ENCODE measurements at places on chromosomes 5 and 9.

GRCh38 chr9:129166623-129167557 is 11.2 kb downstream of the IER5L start:
- no peak for DNase-seq

DNA sequence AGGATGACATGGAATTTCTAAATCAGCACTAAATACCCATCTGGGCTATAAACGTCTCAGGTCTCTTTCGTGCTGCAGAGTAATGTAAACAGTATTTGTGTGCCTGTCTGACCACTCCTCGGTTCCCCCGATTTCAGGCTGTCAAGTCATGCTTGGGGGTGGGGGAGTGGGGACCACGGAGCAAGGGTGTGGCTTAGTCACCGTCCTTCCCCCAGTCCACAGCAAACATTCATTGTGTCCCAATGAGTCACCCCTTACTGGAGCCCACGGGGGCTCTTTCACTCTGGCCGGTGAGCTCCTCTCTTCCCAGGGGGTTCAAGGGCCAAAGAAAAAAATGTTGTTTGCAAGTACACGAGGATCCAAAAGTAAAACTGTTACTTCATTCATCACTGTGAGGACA is 72.4 kb upstream of the ICE1 start:
- DNase-seq: no peak

- no peak for DNase-seq
These were observed 14.1 kb upstream of the LRRC19 start for GRCh38 chr9:27019589-27019988.

DNA sequence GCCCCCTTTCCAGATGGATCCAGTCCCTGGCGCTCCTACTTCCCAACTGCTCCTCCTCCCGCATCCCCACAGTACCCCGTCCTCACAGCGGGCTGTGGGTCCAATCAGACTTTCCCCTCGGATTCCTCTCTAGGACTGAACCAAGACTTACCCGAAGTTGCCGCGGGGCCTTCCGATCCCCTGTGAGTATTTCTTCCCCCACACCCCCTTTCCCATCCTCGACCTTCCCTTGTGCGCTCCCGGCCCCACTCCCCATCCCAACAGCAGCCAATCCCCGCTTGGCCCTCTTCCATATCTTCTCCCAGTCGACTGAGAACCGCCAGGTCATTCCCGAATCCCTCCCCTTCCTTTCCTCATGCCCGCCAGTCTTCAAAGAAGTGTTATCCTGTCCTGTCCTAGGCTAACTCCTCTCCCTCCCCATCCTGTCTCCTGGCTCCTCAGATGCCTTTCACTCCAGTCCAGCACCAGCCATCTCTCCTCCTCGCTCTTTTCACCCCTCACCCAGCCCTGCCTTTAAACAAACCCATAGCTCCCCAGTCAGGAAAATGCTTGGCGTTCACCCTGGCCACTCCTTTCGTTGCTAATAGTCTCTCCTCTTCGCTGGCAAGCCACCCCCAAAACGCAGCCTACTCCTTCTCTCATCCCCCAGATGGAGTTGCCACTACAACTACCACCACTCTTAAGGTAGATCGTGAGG is 646 bp downstream of the SWI5 start:
- DNase-seq: no peak

GRCh38 chr5:76290321-76290757 is 112.7 kb upstream of the IQGAP2 start:
- DNase-seq: no peak

DNA sequence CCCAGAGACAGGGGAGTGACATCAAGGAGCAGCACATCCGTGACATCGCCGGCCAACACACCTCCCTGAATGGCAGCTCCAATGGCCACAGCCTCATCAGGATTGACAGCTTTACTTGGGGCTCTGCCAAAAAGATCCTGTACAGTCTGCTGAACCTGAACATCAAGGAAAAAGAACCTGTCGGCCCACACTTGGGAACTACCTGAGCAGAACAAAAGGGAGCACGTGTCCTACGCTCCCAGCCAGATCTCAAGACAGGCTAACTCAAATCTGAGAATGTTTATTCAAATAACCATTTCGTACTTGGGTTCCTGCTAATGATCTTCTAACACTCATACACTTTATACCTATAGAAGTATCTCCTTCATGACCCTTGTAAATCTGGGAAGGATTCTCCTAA is 15.3 kb downstream of the HSPA9 start:
- DNase-seq: no peak

- DNase-seq: no peak
These were observed 197.6 kb downstream of the NR3C1 start for GRCh38 chr5:143205883-143206195.

DNA sequence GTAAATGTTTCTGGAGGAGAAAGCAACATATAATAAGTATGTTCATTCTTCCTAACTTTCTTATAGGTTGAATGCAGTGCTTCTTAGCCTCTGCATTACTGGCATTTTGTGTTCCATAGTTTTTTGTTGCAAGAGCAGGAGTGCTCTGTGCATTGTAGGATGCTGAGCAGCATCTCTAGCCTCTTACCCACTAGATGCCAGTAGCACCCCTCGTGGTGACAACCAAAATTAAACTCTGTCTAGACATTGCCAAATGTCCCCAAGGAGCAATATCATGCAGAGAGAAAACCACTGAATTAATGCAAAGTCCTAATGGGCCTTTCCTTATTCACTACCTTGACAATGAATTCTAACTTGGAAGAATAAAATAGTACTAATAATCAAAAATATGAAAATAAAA is 147.0 kb downstream of the GLIS3 start:
- no peak for DNase-seq

DNA sequence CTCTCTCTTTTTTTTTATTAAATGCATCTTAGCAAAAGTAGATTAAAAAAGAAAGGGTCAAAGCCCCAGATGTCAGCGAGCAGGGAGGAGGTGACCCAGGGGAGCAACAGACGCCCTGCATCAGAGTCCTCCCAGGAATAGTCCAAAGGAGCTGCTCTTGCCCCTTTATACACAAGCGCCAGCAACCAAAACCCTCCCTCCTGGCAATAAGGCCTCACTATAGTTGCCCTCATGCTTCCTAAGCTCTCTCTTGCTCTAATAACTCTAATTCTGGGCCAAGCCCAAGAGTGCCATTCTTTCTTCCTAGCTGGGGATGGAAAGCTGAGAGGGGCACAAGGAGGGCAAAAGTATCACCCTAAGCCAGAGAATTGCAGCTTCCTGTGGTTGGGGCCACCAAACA is 26.3 kb downstream of the PCDHGC5 start:
- DNase-seq: no peak

GRCh38 chr9:128087262-128087661 is 19.2 kb downstream of the SLC25A25 start:
- no peak for DNase-seq

DNA sequence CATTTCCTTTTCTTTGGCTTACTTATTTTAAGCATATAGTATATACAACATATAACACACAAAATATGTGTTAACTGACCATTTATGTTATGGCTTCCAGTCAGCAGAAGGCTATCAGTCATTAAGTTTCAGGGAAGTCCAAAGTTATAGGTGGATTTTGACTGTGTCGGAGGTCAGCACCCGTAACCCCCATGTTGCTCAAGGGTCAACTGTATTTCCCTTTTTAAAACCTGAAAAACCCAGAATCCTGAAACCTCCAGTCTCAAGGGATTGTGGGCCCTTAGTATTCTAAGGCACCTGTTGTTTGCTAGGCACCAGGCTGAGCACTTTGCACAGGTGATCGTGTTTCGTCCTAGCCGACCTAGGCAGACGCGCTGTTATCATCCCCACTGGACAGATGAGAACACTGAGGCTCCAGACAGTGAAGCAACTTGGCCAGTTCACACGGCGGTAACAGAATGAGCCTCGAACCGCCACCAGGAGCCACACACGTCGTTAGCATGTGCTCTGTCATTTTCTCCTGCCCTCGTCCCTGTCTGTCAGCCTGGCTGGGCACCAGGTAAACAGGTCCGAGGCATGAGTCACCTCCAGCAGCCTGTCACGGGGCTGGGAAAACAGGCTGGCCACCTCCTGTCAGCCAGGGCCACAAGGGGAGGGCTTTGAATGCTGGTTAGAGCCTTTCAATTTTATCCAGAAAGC is 39.9 kb downstream of the DUSP1 start:
- no peak for DNase-seq

GRCh38 chr9:70693186-70693585 is 278.7 kb upstream of the KLF9 start:
- DNase-seq: no peak

DNA sequence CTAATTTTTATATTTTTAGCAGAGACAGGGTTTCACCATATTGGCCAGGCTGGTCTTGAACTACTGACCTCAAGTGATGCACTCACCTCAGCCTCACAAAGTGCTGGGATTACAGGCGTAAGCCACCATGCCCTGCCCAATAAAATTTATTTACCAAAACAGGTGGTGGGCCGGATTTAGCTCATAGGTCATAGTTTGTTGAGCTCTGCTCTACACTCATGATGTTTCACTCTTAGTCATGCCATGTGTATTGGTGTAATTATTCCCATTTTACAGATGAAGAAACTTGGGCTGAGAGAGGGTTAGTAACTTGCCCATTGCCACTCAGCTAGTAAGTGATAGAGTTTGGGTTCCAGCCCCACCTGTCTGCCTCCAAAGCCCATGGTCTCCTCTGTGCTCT is 93.1 kb upstream of the WWC1 start:
- no peak for DNase-seq

GRCh38 chr5:11148810-11149539 is 387.9 kb upstream of the DAP start:
- DNase-seq: no peak

DNA sequence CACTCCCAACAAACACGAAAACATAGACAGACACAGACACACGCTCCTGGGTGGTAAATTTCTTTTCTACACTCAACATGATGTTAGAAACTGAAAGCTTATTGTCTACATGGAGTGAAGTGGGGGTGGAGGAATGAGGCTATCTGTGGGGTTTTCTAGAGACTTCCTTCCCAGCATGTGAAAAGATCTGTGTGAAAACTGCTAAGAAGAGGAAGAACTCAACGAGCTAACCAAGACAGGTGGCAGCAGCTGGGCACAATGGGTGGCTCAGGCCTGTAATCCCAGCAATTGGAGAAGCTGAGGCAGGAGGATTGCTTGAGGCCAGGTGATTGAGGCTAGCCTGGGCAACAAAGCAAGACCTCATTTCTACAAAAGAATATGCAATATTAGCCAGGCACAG is 7.6 kb downstream of the FYB1 start:
- DNase-seq: no peak

GRCh38 chr5:86997516-86997915 is 270.2 kb upstream of the RASA1 start:
- DNase-seq: no peak

DNA sequence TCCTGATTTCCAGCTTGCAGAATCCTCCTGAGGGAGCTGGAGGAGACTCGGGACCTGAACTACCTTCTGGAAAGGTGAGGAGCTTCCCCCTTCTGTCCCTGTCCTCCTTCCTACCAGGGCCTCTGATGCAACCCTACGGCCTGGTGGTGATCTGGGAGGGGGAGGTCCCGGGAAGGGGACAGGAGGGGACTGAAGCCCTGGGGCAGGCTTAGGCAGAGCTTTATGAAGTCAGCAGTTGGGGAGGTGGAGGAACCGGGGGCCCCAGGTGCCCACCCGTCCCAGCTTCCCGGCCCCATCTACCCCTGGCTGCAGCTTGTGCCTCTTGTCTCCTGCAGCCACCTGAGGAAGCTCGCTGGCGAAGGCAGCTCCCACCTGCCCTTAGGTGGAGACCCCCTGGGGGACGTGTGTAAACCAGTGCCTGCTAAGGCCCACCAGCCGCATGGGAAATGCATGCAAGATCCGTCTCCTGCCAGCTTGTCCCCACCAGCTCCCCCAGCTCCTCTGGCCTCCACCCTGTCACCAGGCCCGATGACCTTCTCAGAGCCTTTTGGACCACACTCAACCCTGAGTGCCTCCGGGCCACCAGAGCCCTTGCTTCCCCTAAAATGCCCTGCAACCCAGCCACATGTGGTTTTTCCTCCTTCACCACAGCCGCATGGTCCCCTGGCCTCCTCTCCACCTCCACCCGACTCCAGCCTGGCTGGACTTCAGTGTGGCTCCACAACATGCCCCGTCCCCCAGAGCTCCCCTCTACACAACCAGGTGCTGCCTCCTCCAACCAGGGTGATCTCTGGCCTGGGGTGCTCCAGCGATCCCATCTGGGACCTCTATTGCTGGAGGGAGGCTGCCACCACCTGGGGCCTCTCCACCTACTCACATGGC is 2.1 kb downstream of the SPATA31E1 start:
- no peak for DNase-seq

GRCh38 chr9:100459963-100460362 is 13.0 kb upstream of the TMEFF1 start:
- no peak for DNase-seq

- no peak for DNase-seq
These were observed 144.7 kb downstream of the SAXO1 start for GRCh38 chr9:18888290-18888689.

- no peak for DNase-seq
These were observed 296.6 kb upstream of the FBXL7 start for GRCh38 chr5:15203376-15203775.

- DNase-seq: no peak
These were observed 8.1 kb upstream of the ARSB start for GRCh38 chr5:78993165-78993564.

DNA sequence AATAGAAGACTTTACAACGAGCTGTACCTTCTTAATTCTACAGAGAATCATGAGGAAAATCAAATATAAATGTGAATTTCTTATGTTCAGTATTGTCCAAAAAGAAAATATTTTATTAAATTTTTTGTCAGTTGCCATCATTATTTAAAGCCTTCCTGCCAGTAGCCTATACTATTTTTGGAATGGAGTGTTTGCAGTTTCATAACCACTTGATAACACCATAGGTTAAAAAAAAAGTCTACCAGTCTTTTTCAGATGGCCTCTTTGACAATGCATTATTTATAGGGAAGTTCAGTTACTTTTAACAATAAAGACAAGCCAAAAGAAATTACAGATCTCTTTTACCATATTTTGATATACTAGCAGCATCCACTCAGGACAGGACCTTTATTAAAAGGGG is 80.3 kb upstream of the CCDC152 start:
- DNase-seq: no peak

DNA sequence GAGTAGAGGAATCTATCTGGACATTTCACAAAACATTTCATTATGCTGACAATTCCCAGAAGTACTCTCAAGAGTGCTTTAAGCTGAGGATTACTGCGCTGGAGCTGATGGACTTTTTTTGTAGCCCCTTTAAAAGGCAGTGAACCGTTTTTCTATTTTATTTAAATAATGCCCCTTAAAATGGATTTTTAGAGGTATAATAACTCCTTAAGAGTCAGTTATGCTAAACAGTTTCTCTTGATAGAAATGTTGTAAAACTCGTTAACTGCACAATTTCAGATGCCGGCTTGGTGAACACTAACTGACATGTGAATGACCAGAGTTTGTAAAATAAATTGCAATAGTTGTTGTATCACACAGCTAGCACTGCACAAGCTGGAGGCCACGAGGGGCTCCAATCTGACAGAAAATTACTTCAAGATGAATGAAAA is 174.0 kb downstream of the NR2F1-AS1 start:
- no peak for DNase-seq

- DNase-seq: no peak
These were observed 26.8 kb downstream of the IRF1 start for GRCh38 chr5:132463811-132464155.

GRCh38 chr9:83385317-83385716 is 152.9 kb downstream of the FRMD3 start:
- no peak for DNase-seq

All from stimulated activated CD8-positive, alpha-beta memory T cell treated with anti-CD3 and anti-CD28 coated beads, Interleukin-12 subunit alpha, Interleukin-12 subunit beta, amount 100 ng/mL, for 1 hour (primary cell).